ENCODE measurements at places on chromosomes 7 and 10.

DNA sequence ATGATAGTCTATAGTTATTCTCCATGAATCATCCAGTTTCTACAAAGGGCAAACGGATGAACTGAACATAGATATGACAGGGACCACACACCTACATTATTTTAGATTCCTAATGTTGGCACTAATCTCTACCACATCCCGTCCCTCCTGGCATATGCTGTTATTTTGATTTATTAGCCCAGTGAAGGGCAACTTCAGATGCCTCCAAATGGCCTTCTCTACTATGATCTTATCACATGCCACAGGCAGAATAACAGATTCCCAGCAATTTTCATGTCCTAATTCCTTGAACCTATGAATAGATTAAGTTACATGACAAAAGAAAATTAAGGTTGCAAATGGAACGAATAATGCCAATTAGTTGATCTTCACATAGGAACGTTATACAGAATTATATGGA is 474.7 kb downstream of the ANKRD7 start:
- no peak for DNase-seq

DNA sequence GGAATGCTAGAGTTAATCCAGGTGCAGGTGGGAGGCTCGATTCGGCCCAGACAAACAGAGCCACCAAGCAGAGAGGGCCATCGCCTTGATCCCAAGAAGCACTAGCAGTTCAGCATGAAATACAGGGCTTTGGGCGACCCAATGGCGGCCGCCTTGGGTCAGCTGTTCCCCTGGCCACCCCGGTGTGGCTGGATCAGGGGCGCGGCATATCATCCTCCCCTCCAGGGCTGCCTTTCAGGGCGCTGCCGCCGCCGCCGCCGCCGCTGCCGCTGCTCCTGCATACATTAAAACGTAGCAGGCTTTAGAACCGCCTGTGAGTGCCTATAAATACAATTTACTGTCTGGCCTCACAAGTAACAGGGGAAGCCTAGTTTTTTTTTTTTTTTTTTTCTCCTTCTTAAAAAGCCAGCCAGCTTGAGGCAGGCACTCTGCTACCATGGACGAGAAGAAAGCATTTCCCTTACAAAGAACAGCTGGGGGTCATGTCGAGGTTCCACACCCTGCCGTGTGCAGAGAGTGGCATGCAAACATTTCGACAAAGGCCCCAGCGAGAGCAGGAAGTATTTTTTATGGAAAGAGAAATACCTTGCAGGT is 57.7 kb upstream of the EFCAB10 start:
- DNase-seq, result no peak

DNA sequence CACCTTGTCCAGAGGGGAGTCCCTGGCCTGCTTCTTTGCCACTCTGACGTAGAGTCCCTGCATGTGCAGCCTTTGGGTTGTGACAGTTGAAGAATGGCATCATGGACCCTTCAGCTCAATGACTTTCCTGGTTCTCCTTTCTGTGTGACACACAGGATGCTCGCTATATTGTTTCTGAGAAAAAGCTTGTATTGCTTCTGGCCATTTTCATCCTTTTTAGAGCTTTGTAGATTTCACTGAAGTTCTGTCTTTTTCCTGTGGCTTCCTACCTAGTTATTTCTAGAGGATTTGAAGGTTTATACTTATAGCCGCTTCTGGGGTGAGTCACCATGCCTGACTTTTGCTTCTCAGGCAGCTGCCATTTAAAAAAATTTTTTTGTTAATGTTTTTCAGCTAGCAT is 27.0 kb downstream of the SND1 start:
- no peak for DNase-seq

- no peak for DNase-seq
Measured at GRCh38 chr10:114519306-114519669, 115.0 kb upstream of the AFAP1L2 start.

DNA sequence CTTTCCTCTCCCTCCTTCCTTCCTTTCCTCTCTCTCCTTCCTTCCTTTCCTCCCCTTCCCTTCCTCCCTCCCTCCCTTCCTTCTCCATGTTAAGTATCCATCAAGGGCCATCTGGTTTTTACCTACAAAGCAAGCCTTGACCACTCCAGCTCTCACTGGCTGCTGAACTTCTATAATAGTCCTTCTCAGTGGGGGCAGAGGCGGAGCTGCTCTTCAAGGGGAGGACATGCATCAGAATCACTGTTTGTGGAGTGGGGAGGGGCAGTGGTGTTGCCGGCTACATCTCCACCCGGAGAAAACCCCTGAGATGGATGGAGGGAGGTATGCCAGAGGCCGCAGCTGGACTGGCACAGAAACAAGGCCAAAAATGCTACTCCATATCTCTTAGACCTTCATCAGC is 25.9 kb downstream of the LAMB1 start:
- no peak for DNase-seq

DNA sequence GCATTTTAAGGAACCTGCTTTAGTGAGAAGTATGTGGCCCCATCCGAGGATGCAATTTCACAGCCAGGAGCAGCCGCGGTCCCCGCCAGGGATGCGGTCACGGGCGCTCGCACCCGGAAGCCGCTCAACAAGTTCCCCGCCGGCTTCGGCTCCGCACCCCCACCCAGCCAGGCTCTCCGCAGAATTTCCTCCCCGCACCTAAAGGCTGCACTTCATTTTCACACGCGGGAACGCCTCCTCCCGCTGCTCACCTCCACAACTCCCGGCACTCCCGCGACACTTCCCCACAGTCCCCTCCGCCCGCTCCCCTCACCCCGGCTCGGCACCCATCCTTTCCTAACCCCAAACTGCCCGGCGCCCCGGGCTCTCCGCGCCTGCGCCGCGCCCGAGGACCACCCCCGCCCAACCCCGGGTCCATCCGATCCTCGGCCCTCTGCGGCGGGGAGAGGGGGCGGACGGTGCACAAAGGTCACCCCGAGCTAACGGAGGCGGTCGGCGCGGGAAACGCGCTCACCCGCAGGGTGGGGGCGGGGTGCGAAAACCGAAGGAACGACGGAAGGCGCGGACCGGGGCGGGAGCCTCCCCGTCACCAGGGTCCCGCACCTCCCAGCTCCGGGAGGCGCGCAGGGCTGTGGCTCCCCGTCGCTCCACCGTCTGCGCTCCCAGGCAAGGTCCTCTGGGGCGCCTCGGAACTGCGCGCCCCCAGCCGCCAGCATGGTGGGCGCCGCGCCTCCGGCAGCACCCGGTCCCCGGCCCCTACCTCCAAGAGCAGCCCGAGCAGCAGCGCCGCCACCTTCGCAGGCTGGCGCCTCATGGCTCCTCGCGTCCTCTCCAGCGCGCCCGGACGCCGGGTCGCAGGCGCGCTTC is 558 bp downstream of the VOPP1 start:
- DNase-seq, result peak; percentile 35

DNA sequence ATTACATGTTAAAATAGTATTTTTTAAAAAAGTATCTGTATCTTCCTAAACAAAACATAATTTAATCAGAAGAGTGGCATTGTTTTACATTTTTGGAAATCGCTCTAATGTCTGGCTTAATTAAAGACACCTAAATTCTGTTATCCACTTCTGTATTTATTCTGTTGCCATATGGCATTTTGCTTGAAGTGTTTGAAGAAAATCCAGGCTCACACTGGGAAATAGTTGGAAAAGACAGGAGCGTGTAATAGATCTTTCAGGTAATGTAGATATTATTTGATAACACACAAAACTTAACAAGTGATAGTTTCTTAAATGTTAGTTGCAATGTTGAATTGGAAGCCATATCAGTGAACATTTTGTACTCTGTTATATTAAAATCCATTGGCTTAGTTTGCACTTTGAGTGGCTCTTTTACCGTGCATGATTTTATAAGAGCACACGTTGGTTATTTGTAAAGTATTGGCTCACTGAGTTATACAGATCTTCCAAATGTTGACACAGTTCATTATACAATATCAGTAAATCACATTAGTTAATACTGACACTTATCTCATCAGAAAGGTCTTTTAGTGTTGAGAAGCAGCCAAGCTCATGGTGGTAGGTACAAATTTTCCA is 128.4 kb upstream of the NPVF start:
- no peak for DNase-seq

GRCh38 chr7:69517985-69518704 is 80.1 kb upstream of the AUTS2 start:
- DNase-seq, result no peak

GRCh38 chr10:29946953-29947700 is 112.3 kb downstream of the JCAD start:
- DNase-seq, result no peak

- DNase-seq, result no peak
Measured at GRCh38 chr7:121083790-121084251, 95.3 kb downstream of the CPED1 start.

- DNase-seq, result no peak
Measured at GRCh38 chr7:7304705-7305450, 122.5 kb downstream of the C1GALT1 start.

DNA sequence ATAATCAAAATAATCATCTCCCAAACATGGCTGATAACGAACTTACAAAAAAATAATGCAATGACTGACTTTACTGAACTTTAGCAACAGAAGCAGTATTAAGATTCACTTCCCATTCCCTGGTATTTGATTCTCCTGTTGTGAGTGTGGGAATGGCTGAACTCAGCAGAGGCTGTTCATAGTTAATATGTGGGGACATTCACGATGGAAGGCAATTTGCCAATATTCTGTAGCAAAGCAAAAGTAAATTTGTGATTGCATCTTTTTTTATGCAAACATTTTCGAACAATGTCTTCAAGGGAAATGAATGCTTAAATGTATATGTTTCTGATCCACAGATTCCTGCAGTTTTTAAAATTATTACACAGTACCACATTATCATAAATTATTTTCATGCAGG is 431.7 kb upstream of the KLF6 start:
- no peak for DNase-seq

GRCh38 chr7:36171503-36171902 is 18.4 kb downstream of the EEPD1 start:
- no peak for DNase-seq

GRCh38 chr10:75924309-75924902 is 493.0 kb downstream of the LRMDA start:
- DNase-seq, result no peak

DNA sequence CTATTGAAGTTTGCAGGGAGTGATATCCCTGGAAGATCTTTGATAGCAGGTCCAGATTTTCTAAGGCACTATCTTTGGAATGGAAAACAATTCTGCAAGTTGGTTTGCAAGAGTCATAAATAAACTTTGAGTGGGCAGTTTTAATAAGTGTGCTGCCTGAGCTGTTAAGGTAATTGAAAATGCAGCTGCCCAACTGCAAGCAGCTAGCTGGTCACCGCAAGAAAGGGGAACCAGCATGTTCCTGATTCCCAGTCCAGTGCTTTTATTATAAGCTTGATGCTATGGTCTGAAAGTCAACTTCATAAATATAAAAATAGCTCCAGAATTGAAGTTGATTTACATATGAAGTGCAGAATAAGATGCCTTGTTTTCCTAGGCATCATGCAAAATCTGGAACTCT is 308.4 kb downstream of the ZNF248 start:
- no peak for DNase-seq

DNA sequence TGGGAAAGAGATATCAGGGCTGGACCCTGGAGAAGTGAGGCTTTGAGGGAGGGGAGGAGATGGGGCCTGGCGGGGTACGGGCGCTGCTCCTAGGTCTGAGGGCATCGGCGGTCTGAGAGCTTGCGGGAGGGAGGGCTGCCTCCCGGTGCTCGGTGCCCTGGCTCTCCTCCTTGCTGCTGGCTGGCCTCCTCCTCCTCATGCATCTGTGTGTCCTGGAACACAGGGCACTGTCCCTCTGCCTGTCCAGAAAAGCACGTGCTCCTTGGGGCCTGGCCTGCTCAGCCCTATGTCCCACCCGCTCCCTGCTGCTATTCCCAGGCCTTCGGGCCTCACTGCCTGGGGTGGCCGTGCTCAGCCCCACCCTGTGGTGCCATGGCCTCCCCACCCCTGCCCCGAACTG is 166.9 kb downstream of the RNF216 start:
- DNase-seq, result no peak

- DNase-seq, result peak; percentile 7
Measured at GRCh38 chr10:68406111-68406814, 814 bp downstream of the RUFY2 start.

DNA sequence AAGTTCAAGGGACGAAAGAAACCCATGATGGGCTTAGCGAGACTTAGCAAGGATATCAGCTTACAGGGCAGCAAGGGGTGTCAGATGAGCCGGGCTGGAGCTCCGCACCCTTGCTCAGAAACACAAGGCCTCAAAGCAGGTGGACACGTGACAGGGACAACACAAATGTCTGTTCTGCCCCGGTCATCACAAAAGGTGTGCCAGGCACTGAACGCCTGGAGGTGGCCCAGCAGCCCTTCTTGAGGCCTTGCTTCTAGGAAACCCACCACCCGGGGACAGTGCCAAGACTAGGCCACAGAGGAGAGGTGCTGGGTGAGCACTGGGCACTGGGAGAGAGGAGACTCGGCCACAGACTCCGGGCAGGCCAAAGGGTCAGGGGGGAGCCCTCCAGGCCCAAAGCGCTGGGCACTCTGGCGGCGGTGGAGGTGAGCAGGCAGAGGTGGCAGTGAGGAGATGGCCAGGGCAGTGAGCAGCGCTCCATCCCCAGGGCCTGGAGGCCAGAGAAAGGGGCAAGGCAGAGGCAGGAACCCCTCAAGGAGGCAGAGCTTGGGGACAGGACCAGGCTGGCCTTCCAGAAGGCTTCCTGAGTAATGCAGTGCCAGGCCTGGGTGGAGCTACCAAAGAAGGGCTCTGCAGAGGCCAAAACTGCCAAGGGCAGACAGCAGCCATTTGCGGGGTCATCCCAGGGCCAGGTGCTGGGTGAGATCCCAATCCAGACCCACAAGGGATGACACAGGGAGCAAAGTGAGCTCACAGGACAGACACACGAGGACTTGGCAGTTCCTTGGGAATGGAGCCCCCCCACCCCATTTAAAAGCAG is 22.7 kb downstream of the EBF3 start:
- DNase-seq, result no peak

DNA sequence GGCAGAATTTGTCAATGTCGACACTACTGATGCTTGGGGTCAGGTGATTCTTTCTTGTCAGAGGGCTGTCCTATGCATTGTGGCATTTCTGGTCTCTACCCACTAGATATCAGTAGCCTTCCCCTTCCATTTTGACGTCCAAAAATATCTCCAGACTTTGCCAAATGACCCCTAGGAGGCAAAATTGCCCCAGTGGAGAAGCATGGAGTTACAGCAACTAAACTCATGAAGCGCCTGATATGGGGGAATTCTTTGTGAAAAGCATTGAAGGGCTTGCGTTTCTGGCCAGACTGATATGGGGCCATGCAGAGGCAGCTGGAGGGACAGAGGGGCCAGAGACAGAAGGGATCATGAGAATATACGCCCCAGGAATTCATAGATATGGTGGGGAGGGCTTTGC is 43.6 kb downstream of the ADRB1 start:
- no peak for DNase-seq

- DNase-seq, result no peak
Measured at GRCh38 chr10:21334891-21335696, 190.4 kb downstream of the SKIDA1 start.
